NCI-H1092 treated with DMSO at 0.1 percent for 48 hours (cell line): ENCODE measurements at places on chromosomes 16 and 17.
A peak's percentile ranks its signal among the peaks of the same experiment; 100 is the strongest.

DNA sequence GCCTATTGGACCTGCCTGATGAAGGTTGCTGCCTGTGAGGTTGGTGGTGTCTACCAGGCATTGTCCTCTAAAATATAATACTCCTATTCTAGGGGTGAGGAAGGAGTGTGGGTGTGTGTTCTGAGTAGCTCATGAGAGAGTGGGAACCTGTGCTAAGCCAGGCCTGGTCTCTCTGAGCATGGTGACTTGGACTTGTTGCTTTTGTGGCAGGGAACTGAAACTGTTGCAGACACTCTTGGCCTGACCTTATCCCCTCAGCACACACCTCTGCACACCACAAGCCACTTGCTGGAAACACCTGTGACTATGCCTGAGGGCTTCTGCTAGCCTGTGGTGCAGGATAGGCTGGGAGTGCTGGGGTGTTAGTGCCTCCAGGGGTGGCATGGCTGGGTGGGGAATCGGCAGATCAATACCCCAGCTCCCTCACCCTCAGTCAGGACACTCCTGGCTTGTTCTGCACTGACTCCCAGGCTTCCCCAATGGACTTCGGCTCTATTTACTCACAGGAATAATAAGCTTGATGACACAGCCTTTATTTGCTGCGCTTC is 29.9 kb downstream of the PLCG2 start:
- DNase-seq: no peak

DNA sequence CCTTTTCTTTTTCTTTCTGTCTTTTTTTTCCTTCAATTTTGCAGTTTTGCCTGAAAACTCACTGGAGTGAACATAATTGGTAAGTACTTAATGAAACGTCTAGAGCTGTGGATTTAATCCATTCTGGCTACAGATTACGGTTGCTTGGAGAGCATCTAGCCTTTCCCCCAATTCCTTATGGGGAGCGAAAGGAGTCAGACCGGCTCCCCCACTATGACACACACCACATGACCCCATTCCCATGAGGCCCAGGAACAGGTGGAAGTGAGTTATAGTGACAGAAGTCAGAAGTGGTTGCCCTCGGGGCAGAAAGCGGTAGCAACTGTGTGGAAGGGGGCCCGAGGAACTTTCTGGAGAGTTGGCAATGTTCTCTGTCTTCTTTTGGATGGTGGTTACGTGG is 41.2 kb downstream of the EMP2 start:
- DNase-seq: no peak

DNA sequence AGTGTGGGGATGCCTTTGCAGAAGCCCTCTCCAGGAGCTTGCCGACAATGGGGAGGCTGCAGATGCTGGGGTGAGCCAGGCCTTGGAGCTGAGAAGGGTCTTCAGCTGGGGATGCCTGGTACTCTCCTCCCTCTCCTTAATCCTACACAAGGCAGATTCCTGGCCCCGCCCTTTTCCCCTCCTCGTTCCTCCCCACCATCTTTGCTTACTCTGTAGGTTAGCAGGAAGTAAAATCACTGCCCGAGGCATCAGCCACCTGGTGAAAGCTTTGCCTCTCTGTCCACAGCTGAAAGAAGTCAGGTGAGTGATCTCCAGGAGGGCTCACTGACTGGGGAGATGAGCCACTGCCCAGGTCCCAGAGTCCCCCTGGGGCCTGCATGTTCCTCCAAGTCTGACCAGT is 38.7 kb downstream of the NLRC5 start:
- DNase-seq: no peak

DNA sequence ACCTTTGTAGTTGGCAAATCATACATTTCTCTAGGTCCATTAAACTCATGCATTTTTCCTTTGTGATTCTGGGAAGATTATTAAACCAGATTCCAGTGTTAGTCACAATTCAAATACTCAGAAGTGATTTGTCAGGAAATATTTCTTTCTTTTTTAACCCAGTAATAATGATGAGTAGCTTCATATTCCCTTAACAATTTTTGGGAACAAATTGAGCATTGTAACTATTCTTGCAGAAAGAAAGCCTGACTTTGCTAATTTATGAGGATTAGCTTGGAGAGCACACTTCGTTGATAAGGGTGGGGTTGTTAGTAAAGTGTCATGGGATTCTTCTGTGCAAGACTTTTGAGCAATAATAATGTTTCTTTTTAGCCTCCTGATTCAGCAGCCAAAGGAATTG is 18.7 kb upstream of the KRT24 start:
- DNase-seq: no peak

GRCh38 chr16:68206245-68206644 is 29.7 kb downstream of the ESRP2 start:
- no peak for DNase-seq

- DNase-seq: peak; percentile 67
Measured at GRCh38 chr16:85586380-85587104, 26.6 kb upstream of the GSE1 start.

DNA sequence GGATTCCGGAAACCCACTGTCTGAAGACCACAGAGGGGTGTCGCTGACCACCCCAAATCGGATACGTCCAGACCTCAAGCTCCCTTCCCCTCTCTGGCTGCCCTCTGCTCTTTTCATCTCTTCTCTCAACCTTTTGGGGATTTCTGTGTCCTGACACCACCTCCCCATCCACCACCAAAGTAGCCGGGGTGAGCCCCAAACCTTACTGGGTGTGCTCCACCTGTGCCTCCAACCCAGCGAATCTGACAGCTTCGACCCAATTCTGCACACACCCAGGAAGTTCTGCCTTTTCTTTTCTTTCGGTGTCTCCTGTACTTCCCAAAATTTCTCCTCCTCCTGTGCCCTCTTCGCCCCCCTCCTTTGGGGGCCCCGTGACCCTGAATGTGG is 534 bp downstream of the KCTD11 start:
- DNase-seq: no peak

DNA sequence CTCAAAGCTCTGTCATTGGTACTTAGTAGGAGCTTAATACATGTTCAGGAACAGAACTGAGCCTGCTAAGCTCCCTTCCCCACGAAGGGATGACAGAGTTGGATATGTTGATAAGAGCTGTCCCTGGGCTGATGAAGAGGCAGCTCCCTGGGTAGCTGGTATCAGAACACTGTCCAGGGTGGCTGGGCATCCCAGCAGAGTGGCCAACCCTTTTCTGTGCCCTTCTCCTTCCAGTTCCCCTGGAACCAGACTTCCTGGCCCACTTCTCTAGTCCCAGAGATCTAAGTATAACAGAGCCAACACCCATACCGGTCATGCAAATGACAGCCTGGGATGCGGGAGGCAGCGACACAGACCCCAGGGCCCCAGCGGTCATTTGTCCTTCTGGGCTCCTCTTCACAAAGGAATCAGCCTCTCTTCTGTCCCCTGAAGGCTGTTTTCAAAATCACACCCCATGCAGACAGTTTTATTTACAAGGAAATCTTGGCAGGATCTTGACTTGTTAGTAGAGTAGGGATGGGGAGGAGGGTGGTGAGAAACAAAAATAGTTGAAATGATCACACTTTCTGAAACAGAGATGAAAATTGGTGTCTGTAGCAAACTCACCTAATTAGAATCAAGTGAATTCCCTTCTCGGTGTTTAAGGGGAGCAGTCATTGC is 1.4 kb upstream of the RHBDL3 start:
- DNase-seq: no peak

GRCh38 chr17:50272711-50273653 is 1.3 kb upstream of the TMEM92 start:
- peak; percentile 36 for DNase-seq

GRCh38 chr16:31009894-31010584 is 399 bp downstream of the STX1B start:
- no peak for DNase-seq

GRCh38 chr16:15575293-15576049 is 67.5 kb downstream of the MARF1 start:
- no peak for DNase-seq

DNA sequence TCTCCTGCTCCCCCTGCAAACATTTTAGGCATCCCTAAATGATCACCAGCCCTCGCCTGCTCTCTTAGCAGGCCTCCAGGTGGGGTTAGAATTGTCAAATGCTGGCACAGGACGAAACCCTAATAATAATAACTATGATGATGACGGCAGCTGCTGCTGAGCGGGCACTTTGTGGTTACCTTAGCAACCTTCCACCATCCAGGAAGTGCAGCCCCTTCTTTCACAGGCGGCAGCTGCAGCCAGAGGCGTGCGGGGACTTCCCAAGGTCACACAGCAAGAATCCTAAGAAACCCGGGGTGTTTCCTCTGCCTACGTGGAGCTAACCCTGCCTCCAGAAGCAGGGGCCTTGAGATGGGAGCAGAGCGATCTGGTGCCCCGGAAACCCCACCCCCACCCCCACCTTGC is 22.4 kb upstream of the EIF1 start:
- peak; percentile 85 for DNase-seq

DNA sequence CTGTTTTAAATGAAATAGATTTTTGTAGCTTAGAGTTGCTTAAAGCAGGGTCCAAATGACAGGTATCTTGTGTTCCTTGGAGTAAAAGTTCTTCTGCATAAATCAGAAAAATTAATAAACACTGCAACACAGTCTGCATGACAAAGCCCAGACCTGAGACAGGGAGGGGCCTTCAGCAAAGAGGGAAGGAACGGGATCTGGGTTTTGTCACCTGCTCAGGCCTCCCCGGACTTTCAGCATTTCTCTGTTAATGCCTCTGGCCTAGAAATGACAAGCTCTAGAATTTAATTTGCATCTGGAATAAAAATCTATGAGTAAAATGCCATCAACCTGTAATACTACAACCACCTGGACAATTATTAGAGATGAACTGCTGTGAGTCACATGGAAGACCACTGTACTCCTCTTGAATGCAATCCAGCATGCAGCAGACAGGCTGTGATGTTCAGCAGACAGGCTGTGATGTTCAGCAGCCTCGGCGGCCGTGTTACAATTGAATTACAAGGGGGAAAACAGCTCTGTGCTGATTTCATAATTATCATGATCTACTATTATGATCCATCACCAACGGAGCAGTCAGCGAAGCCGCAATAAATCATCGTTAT is 170.2 kb downstream of the TOX3 start:
- no peak for DNase-seq

DNA sequence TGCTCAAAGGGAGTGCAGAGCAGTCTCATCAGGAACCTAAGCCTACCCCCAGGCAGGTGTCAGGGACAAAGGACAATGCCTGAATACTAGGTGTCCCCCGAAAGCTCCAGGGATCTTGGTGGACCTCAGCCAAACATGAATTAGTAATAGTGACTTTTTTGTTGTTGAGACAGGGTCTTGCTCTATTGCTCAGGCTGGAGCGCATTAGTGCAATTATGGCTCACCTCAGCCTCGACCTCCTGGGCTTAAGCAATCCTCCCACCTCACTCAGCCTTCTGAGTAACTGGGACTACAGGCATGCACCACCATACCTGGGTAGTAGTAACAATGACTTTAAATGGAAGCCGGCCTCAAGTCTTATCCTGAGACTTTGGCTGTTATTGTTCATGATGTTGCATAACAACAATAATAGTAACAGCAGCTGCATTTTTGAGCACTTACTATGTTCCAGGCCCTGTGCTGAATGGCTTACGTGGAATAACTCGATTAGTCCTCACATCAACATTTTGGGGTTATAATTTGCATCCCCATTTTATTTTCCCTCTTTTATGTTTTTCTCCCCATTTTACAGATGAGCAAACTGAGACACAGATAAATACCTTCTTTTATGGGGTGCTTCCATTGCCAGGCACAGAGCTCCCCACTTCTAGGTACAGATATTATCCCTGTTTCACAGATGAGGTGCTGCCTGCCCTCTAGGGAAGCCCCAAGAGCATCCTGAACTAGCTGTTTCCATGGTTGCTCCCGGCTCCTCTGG is 19.5 kb downstream of the CNGB1 start:
- no peak for DNase-seq

GRCh38 chr16:84604477-84605013 is 13.3 kb downstream of the COTL1 start:
- no peak for DNase-seq

DNA sequence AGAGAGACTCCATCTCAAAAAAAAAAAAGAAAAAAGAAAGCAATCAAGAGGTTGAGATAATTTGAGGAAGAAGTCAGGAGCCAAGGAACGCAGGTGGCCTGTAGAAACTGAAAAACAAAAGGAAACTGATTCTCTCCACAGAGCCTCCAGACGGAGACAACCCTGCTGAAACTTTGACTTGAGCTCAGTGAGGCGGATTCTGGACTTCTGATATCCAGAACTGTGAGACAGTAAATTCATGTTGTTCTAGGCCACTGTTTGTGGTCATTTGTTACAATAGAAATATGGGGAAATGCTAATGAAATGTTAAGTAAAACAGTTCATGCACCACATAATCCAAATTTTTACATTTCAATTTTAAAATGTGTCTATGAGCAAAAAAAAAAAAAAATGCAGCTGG is 5.2 kb downstream of the MBTPS1 start:
- no peak for DNase-seq

DNA sequence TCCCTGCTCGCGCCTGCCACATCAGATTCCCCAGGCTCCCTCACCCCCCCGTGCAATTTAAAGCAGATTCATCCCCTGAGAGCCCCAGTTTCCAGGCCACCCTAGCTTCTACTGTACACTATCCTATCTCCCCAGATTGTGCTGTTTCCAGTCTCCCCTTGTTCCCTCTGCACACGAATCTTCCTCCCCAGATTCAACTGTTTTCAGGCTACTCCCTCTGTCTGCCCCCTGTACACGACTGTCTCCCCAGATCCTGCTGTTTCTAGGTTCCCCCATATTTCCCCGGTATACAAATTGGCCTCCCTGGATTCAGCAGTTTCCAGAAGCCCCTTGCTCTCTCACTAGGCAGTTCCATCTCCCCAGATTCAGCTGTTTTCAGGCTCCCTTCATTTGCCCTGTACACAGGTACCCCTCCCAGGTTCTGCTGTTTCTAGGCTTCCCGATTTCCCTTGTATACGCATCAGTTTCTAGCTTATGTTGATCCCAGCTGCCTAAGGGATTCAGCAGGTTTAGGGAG is 22.9 kb downstream of the COPZ2 start:
- no peak for DNase-seq

- DNase-seq: no peak
Measured at GRCh38 chr16:81424771-81425170, 19.8 kb upstream of the CMIP start.

DNA sequence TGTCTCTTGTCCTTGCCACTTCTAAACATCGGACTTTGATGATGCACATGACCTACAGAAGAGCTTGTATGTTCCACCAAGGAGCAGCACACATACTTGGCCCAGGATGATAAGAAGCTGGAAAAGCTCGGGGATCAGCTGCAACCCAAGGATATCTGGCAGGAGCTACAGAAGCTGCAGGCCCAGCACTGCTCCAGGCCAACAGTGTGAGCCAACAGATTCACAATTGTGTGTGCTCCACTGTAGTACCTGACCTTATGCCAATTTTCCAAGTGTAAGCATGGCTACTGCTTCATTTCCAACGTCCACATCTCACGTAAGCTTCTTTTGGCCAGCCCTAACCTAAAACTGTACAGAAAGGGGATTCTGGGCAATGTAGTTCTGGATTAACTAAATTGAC is 83.4 kb downstream of the COX10 start:
- DNase-seq: no peak
